ENCODE measurements at places on chromosomes 2 and 18. TPM values are rescaled to one million over a fixed set of nuclear protein-coding genes. Genes with fewer than 3 reads are reported as not detected.

DNA sequence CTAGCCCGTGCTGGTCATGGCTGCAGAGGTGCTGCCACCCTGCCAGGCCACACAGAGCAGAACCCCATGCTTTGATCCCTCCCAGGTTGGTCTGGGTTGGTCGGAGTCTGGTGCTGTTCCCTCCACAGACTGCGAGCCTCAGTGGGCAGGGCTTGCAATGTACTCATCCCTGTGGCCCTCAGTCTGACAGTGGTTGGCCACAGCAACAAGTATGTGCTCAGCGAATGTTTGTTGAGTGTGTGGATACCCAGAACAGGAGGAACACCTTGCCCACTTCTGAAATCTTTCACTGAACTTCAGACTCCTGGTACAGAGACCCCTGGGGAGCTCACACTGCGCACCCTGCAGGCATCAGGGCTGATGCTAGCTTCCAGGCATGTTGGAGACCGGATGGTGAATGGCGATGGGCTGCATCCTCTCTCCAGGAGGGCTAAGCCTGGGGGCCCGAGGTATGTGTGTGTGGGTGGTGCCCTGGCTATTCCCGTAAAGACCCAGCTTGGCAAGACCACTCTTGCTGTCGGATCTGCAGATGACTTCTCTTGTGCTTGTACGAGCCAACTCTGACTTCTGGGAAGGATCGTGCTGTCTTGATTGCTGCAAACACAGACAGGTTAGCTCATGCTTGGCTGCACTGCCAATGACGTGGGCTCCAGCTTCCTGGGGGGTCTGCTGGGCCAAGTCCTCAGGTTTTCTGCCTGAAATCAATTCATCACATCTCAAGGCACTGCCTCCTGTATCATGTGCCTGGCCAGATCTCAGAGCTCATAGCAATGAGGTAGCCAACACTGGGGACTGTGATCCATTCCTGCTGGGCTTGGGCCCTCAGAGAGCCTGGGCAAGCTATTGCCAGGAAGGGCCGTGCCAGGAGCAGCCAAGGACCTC, 43.7 kb downstream of the RHOB start:
- no peak for DNase-seq

GRCh38 chr2:98912221-98912851, 23.7 kb downstream of the CRACDL start:
- DNase-seq, result no peak

GRCh38 chr2:189258616-189259365, 79.2 kb upstream of the COL5A2 start:
- DNase-seq, result no peak

DNA sequence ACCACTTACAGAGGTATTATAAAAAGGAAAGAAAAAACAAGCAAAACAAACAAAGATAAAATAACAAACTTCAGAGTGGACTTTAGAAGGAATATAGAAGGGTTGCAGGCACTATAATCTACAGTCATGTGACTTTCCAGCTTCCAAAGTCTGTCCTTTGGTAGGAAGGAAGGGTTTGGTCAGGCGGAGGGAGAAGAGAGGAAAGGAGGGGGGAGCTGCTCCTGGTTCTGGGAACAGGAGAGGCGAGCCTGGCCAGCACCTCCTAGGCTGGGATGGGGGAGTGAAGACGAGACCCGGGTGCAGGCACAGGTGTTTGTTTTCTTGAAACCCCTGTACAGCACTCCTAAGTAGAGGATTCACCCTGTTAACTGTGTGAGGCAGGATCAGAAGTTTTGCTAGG, 53.8 kb upstream of the GATA6 start:
- DNase-seq, result no peak

- no peak for DNase-seq
These were observed 229.4 kb upstream of the MMADHC start for GRCh38 chr2:149816756-149817551.

DNA sequence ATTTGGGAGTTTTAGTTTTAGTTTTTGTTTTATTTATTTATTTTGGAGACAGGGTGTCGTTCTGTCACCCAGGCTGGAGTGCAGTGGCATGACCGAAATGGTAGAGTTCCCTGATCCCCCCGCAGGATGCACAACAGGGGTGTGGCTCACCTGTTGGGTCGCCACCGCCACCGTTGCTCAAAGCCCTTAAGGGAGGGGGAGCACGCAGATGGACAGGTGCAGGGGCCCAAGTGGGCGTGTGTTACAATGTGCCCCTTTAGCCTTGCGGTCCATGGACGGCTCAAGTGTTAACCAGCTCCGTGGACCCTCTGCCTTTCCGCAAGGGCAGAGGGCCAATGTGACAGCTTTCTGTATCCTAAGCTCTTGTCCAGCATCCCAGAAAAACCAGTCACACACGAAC, 61.4 kb upstream of the REL start:
- DNase-seq, result no peak

GRCh38 chr18:12608301-12608700, 49.6 kb downstream of the SPIRE1 start:
- no peak for DNase-seq

DNA sequence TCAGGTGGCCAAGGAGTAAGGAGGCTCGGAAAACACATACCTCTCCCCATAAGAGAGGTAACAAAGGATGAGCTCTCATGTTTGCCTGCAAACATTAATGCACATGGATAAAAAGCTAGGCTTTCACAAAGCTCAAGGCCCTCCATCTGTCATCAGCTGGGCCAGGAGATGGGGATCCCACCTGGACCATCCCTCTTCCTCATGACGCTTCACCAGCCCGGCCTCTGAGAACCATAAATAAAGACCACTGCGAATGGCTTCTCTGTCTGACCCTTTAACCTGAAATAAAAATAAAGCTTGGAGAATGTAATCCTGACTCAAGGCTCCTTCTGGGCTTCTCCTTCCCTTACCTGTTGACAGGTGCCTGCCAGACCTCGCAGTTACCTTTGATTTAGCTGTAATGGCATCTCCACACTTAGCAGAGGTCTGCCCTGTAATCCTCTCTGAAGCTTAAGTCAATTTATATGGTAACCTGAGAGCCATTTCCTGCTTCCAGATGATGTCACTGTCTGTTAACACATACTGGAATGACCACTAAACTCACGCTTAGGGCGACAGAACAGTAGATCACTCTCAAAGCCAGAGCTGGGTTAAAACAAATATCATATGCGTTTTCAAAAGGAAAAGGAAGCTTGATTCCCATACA, 29.3 kb upstream of the FOXI3 start:
- DNase-seq, result peak; percentile 5

GRCh38 chr2:203830304-203831055, 37.1 kb upstream of the CTLA4 start:
- DNase-seq, result no peak

- DNase-seq, result no peak
These were observed 111.3 kb downstream of the DOCK10 start for GRCh38 chr2:224930990-224931389.

GRCh38 chr18:74742573-74743243, 145.0 kb downstream of the ZNF407 start:
- DNase-seq, result peak; percentile 18

DNA sequence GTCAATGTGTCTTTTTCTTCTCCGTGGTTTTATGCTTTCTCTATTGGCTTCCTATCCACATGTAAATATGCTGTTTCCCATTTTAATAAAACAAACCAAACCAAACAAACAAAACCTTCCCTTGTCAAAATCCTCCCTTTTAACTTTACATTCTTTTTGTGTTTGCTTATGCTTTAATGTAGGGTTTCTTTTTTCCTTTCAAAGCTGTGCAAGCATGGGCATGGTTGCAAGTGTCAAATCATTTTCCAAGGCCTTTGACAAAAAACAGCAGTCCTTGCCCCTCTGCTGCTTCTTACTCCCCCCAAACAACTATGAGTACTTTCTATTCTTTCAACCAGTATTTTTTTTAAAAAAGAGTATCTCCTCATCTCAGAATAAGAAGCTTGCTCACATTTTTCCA, 66.0 kb upstream of the ACYP2 start:
- no peak for DNase-seq

GRCh38 chr18:25310045-25310444, 41.9 kb downstream of the ZNF521 start:
- DNase-seq, result no peak

DNA sequence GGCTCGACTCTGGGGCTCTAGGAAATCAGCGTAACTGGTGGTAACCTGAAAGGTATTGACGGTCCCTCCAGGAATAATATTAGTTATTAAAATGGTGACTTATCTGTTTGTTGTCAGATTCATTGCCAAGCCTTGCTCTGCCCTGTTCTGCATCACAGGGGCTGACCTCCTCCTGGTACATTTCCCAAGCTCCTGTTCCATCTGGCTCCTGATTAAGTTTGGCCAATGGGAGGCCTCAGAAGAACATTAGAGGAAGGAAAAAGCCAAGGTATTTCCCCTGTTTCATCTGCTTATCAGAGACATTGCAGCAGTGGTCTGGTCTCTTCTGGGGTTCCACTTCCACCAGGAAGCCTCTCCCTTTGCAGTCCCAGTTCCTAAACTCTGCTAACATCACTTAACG, 527.0 kb downstream of the TNS1 start:
- DNase-seq, result no peak

DNA sequence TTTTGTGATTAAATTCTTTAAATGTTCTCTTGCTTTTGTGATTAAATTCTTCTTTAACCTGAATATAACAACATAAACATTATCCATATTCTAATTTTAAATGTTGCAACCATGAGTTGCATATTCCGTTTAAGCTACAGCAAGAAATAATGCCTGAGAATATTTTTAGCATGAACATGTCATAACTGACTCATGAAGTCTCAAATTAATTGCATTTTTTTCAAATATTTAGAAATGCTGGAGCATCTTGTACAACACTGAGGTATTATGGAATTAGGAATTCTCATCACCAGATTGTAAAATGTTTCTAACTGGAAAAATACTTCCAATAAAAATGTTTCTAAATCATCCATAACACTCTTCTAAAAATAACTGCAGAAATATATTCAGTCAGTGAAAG, 14.7 kb downstream of the ROCK2 start:
- DNase-seq, result no peak

- DNase-seq, result no peak
These were observed 113.9 kb upstream of the CCDC68 start for GRCh38 chr18:55073116-55073515.

GRCh38 chr2:12089496-12089895, 343.1 kb downstream of the LPIN1 start:
- DNase-seq, result no peak

DNA sequence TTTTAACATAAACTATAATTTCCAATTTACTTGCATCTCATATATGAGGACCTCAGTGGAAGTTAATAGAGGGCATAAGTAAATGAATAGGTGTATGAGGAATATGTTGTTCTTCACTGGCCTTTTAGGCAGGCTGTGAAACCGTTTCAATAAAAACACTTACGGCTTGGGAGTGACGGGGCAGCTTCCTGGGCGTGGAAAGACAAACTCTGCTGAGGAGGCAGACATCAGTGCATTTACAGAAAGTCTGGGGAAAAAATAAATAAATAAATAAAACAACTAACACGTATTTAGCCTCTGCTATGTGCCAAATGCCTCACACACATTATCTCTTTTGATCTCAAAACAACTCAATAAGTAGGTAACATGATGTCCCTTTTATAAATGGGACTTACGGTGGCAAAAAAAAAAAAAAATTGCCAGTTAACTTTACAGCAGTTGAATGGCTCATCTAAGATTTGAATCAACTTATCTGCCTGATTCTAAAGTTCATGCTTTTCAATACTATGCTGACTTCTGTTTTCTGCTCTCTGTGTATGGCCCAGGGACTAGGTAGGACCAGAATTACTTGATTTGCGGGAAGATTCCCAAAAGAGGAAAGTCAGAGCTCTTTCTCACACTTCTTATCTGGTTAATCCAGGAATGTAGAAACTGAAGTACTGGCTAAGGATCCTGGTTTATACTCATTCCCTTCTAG, 77.5 kb upstream of the LRATD1 start:
- no peak for DNase-seq

- DNase-seq, result no peak
These were observed 33.5 kb downstream of the FBXO15 start for GRCh38 chr18:74114116-74114515.

DNA sequence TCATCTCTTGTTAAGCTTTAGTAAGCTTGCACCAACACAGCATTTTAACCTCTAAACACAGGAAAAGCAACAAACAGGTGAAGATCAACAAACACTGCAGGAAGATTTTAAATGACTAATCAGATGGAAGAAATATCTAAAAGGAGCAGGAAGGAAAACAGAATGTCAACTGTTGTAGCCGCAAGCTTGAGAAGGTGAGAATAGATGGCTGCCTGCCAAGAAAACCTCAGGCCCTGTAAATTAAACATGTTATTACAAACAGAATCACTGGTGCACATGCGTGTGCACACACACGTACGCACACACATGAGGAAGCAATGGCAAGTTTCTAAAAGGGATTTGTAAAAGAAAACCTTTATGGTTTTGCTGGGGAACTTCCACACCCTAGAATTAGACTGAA, 257.8 kb upstream of the GALNT5 start:
- no peak for DNase-seq

DNA sequence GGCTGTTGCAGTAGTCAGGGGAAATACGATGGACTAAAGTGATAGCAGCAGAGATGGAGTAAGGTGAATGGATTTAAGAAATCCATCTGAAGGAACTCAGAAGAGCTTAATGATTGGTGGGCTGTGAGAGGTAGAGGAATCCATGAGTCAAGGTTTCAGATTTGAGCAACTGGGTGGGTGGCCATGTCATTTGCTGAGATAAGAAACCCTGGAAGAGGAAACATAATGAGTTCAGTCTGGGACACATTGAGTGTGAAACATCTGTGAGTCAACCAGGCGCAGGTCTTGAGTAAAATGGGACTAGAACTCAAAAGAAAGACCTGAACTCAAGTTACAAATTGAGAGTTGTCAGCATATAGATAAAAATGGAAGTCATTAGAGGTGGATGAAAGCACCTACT, 19.7 kb upstream of the ASNSD1 start:
- no peak for DNase-seq

GRCh38 chr2:65120990-65121693, 8.8 kb downstream of the RAB1A start:
- DNase-seq, result no peak

GRCh38 chr2:2683606-2684224, 352.6 kb upstream of the MYT1L start:
- no peak for DNase-seq

GRCh38 chr2:127379712-127380355, 7.9 kb downstream of the MAP3K2 start:
- DNase-seq, result no peak

- DNase-seq, result no peak
These were observed 3.4 kb downstream of the ABCG8 start for GRCh38 chr2:43841949-43842865.

Gene ASAP2
- polyA plus RNA-seq, result 59.2 TPM

Gene DUSP11
- polyA plus RNA-seq, result 41.6 TPM

Gene FBLN7
- 16.3 TPM for polyA plus RNA-seq

Gene ATOH8
- 14.0 TPM for polyA plus RNA-seq

Gene SALL3
- 11.6 TPM for polyA plus RNA-seq

Gene MALL
- polyA plus RNA-seq, result 15.7 TPM

Gene CD28
- polyA plus RNA-seq, result 2.0 TPM

Gene NYAP2
- not detected for polyA plus RNA-seq

Gene SPP2
- not detected for polyA plus RNA-seq

Gene ARHGEF33
- polyA plus RNA-seq, result 2.7 TPM

Gene CAPN14
- 0.10 TPM for polyA plus RNA-seq

Gene L3MBTL4
- 5.0 TPM for polyA plus RNA-seq

Gene PKDCC
- polyA plus RNA-seq, result 370 TPM

Gene FRZB
- polyA plus RNA-seq, result 12.1 TPM

Measured in right renal pelvis (tissue), 4 donors.